ENCODE measurements at places on chromosomes 4 and X.

- peak; percentile 18 for DNase-seq
Measured at GRCh38 chr4:5678977-5679376, 29.4 kb downstream of the EVC2 start.

DNA sequence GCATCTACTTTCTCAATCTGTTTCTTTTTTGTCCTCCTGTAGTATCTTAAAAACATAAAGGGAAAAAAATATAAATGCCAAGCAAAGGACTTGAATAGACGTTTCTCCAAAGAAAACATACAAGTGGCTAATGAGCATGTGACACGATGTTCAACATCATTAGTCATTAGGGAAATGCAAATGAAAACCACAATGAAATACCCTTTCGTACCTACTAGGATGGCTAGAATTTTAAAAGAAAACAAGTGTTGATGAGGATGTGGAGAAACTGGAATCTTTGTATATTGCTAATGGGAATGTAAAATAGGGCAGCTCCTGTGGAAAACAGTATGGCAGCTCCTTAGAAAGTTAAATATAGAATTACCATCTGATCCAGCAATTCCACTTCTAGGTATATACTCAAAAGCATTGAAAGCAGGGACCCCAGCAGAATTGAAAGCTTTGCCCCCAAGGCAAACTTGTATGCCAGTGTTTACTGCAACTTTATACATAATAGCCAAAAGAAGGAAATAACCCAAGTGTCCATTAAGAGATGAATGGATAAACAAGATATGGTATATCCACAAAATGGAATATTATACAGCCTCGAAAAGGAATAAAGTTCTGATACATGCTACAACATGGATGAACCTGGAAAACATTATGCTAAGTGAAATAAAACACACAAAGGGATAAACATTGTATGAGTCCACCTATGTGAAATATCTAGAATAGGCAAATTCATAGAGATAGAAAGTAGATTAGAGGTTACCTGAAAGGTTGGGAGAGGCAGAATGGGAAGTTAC lies 138.3 kb downstream of the SH3KBP1 start:
- DNase-seq = no peak

- DNase-seq = no peak
Measured at GRCh38 chrX:22237479-22237878, 35.2 kb upstream of the CBLL2 start.

- DNase-seq = no peak
Measured at GRCh38 chrX:111543212-111543741, 31.8 kb downstream of the SERTM2 start.

DNA sequence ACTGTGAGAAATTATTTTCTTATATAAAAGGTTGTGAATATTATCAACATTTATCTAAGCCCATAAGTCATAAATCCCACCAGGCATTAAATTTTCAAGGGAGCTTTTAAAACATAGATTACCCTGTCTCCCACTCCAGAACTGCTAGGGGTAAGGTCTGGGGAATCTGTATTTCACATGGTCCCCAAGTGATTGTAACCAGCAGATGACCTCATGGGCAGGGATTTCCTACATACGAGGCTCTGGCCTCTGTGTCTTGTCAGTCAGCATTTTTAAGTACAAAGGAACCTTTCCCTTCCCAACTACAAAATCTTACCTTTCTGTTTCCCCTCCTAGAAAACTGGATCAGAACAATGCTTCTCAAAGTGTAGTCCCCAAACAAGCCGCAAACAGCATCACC lies 188.6 kb downstream of the TSPAN5 start:
- no peak for DNase-seq

GRCh38 chr4:102430461-102430910 lies 70.7 kb upstream of the NFKB1 start:
- peak; percentile 24 for DNase-seq

DNA sequence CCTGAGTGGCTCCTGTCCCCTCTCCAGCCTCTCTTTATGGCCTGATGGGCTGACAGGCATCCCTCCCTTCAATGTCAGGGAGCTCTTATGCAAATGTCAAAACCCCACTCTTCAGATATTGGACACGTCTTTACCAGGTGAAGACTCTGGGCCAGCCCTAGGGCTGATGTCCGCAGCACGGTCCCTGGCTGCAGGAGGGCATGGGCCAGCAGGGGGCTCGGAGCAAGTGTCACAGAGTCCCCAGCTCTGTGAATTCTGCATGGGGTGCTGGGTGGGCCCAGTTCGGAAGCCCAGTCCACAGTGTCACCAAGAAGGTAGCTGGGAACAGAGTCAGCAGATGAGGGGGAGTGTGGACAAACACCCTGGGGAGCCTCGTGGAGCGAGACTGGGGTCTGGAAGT lies 39.6 kb upstream of the PSAPL1 start:
- DNase-seq = no peak

DNA sequence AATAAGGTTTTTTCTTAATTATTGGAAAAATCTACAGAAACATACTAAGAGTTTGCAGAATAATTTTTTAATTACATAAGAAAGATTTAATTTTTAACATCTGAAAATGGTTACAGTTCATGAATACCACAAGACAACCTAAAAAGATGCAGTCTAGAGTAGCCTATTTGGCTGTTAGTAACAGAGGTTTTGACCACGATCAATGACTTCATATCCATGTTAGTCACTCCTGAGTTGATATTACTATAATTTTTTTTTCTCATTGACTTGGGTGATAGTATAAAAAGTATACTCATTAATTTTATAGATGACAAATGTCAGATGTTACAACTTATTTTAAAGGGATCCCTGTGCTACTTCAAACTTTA lies 272.5 kb downstream of the DCTD start:
- DNase-seq = no peak

- DNase-seq = peak; percentile 58
Measured at GRCh38 chr4:10611673-10612072, 72.9 kb downstream of the CLNK start.

GRCh38 chrX:16516232-16516876 lies 133.6 kb upstream of the S100G start:
- no peak for DNase-seq

DNA sequence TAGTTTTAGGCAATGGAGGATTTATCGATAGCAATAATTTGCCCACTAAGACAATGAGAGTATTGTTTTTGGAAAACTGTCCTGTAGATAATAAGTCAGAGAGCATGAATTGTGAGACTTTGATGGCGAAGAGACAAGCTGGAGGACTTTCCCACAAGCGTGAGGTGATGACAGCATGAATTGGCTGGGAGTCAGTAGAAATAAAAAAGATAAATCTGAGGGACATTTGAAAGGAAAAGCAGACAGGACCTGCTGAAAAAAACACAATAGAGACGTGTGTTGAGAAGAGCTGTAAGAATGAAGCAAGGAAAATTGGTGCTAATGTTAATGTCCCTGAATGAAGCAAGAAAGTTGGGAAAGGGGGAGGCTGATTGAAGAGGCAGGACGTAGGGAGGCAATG lies 233.5 kb downstream of the DCTD start:
- DNase-seq = no peak

DNA sequence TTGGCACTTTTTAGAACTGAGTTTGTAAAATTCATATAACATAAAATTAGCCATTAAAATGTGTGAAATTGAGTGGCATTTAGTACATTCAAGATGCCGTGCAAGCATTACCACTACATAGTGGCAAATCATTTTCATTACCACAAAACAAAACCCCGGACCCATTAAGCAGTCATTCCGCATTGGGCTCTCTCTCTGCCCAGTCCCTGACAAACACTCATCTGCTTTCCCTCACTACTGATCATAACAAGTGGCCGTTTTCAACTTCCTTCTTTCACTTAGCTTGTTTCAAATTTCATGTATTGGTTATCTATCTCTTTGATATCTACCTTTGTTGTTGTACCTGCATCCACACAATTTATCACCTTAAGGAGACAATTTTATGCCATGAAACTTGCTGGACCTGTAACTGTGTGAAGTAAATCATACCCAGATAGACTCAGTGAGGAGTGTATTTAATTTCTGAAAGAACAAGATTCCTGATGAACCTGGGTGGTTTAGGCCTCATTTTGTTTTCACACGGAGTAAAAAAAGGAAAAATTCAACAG lies 202.1 kb downstream of the OR13H1 start:
- no peak for DNase-seq

DNA sequence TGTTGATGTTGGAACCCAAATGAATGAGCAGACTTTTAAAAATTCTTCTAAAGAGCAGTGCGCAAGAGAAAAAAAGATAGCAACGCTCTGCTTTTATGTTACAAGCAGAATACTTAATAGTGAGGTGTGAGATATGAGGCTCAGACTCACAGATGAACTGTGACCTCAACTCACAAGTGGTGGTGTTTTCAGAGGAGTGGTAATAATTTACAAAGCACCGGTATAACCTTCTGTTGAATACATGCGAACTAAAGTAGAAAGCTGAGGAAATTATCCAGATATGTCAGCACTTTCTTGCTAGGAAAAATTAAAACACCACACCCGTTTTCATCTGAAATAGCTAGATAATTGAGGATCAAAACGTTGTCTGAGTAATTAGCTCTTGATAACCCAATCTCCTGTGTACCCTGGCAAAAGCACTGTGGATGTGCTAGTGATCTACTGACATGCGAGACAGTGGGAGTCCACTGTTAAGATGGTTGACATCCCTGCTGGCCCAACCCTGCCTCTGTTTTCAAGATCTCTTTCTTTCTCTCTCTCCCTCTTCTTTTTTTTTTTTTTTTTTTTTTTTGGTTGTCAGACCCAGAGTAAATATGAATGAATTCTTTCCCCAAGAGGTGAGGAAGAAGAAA lies 6.9 kb upstream of the TLL1 start:
- no peak for DNase-seq

DNA sequence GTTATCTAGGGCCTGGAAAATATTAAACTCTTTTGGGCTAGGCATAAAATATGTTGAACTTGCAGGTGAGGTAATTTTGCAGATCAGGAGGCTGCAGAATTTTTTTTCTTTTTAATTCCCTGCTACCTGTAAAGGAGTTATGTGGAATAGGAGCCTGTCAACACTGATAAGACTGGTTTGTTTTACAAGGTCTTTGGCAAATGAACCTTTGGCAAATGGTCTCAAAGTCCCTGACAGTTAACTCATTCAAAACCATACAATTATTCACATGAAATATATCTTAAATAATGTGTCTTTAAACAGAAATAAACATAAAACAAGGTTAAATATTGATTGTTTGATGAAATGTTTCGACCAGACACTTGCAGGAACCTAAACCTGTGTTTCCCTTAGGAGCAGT lies 340.2 kb downstream of the GASK1B start:
- no peak for DNase-seq

DNA sequence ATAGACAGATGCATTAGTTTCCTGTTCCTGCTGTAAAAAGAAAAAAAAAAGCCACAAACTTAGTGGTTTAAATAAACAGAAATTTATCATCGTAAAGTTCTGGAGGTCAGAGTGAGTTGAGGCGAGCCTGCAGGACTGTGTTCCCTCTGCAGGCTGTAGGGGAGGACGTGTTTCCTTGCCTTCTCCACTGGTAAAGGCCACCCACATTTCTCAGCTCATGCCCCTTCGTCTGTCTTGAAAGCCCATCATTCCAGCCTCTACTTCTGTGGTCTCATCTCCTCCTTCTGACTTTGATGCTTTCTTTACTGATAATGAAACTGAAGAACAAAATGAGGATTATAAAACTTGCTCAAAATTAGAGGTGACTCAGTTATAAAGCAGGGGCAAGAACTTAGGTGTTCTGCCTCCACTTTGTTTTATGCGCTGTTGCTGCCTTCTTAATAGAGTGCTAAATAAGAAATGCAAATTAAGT lies 143.0 kb downstream of the STIM2 start:
- DNase-seq = no peak

GRCh38 chrX:23832721-23833120 lies 49.7 kb downstream of the SAT1 start:
- peak; percentile 67 for DNase-seq

DNA sequence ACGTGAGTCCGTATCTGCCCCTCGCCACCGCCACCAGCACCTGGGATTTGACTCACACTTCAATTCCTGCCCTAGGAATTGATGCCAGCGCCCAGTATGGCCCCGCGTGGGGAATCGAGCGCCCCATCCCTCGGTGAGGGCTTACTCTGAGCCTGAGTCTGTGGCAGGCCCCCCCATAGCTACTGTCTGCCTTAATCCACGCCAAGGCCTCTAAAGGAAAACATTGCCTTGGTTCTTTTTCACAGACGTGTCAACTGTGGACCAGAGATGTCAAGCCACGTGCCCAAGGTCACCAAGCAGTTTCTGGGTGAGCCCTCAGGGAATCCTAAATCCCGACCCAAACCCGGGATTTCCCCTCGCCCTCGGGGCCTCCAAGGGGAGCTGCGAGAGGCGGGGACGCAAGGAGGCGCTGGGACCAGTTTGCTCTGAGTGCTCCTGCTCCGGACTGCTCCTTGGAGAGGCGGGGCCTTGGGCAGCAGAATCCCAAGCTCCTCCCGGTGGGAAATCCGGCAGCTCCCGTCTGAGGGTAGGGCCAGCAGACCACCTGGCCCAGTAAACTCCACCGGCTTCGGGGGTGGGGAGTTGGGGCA lies 12.9 kb downstream of the MSX1 start:
- no peak for DNase-seq

DNA sequence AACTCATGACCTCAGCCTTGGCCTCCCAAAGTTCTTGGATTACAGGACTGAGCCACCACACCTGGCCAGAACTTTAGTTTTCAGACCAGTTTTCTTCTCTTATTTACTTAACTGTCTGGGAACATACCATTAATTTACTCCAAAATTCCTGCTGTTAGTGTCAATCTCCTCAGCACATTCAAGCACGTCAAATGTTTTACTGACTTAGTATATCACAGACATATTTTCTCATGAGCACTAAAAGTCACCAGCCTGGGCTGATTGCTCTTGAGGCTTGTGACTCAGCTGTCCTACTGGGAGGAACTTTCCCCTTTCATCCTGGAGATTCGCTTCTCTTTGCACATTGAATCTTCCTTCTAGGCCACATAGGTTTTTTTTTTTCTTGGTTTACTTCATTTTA lies 109.6 kb downstream of the PCDH18 start:
- DNase-seq = no peak

Measured in foreskin melanocyte (primary cell).